ENCODE measurements at places on chromosomes 2 and 18.

GRCh38 chr2:28716265-28716865 lies 35.3 kb upstream of the PPP1CB start:
- no peak for DNase-seq

- DNase-seq, result no peak
These were observed 76.5 kb downstream of the SDC1 start for GRCh38 chr2:20148426-20148922.

DNA sequence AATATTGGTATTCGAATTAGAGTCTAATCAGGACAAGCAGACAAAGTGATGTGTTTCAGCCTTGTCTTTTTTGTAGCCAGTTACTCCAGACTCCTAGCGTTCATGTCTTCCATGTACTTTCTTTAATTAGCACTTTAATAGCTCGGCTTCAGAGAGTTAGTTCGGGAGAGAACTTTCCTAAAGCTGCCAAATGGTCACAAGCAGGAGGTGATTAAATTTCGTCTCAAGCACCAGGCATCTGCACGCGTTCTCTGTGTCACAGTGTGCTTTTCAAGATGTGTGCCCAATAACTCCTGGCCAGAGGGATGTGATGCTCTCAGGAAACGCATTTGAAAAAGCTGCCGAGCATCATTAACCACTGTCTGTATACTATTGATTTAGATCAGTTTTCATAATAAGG lies 790.8 kb downstream of the SOCS6 start:
- no peak for DNase-seq

DNA sequence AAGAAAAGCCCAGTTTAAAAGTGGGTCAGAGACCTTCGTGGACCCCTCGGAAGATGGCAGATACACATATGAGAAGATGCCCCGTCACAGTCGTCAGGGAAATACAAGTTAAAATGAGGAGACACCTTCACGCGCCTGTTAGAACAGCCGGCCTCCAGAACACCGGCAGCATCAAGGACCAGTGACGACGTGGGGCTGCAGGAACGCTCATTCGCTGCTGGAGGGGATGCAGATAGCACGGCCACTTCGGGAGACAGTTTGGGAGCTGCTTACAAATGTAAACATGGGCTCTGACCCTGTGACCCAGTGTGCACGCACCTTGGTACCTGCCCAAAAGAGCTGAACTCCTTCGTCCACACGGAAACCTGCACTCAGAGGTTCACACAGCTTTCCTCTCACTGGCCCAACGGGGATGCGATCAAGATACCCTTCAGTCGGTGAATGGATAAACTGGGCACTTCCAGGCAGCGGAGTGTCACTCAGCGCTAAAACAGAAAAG lies 83.7 kb upstream of the CTDP1 start:
- no peak for DNase-seq

GRCh38 chr2:20378891-20379519 lies 28.4 kb upstream of the PUM2 start:
- peak; percentile 60 for DNase-seq

DNA sequence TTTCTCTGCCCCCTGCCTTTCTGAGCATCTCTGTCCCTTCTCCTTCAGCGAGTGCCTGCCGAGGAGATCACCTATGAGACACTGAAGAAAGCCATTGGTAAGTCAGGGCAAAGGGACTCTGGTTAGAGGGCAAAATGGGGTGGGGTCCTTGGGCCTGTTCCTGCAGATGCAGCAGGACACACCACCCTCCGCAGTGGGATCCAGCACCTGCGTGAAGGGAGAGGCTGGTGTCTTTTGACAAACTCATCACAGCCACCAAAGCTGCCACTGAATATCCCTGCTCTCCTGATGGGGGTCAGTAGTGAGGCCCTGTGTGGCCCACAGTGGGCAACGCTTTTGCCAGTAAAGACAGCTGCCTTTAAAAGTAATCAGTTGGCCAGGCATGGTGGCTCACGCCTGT lies 18.7 kb downstream of the POMC start:
- DNase-seq, result no peak

GRCh38 chr2:219404954-219405353 lies 13.2 kb upstream of the DES start:
- DNase-seq, result no peak

DNA sequence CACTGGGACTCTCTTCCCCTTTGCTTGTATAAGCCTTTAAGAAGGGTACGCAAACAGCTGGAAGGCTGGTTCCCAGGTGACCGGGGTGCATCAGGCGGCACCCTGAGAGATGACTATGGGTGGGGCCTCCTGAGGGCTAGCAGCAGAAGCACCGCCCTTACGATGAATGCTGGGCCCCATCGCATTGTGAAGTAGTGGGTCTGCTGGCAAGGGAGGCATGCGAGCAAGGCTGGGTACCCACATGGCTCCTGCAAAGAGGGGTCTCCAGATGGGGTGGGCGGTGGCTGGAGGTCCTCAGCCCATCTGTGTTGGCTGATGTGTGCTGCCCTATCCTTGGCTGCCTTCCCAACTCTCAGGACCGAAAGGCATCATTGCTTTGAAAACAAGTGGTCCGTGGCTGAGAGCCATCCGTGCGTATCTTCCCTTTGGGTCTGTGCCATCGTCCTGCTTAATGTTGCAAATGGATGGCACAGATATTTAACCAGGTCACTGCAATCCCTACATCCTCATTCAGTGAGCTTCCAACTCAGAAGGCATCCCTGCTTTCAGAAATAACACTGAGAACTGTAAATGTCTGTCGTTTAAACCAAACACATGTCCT lies 83.5 kb upstream of the GPC1 start:
- DNase-seq, result no peak

- no peak for DNase-seq
These were observed 154.1 kb upstream of the TNP1 start for GRCh38 chr2:217013926-217014325.

DNA sequence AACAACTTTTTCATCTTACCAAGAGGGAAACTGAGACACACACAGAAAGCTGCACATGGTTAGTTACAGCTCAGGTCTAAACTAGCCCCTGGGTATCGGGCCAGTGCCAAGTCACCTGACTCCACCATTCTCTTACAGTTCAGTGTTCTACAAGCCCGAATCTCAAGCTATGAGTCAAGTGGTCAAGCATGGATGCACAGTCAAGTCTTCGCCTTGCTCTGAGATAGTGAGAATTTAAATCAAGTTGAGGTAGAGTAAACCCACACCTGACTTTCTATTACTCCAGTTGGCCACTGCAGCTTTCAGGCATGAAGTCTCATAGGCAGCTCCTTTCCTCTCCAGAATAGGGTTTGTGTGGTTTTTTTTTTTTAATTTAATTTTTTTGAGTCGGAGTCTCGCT lies 34.5 kb upstream of the ARL5A start:
- DNase-seq, result no peak

DNA sequence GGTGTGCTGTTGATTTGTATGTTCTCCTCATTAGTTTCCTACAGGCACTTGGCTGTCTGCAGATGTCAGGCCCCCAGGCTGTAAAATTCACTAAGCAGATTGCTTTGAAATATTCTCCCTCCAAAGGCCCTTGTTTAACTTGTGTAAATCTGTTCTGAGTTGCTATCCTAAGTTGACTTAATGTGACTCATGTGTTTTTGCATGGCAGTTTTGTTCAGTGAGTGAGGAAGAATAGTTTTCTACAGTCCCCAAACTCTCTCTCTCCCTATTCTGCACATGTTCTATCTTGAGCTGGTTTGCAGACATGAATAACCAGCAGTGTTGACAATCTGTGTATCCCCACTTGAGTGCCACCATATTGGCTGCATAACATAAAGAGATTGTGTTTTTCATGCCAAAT lies 1005.4 kb upstream of the DDX18 start:
- no peak for DNase-seq

DNA sequence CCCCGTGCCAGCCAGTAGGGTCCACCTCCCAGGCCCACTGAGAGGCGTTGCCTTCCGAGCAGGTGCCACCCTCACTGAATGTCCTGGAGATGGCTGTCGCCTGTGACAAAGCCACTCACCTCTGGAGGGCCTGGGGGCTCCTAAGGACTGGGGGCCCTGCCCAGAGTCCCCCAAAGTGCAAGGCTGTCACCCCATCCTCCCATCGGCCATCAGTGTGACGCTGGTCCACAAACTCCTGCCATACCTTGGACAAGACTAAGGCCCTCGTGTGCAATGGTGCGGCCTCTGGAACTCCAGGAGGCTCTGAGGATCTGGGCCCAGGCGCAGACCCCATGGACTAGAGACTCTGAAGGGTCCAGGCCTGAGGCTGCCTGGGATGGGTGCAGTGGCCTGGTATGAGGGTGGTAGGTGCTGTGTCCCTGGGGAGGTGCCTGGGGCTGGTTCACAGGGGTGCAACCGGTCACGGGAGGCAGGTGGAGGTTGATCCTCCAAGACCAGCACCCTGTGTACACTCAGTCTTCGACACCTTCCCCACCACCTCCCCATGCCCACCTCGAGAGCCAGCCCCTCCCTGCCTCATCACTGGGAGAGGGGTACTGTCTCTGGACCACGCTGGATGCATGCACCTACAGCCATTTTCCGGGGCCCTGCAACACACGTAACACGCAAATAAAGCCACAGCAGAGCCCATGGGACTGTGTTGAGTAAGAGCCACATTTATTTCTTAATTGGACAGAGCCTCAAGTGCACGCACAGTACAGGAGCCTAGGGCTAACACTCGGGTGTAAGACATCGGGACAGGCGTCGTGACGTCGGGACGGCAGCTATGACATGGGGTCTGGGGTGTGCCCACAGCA lies 21.6 kb downstream of the AQP12A start:
- no peak for DNase-seq

DNA sequence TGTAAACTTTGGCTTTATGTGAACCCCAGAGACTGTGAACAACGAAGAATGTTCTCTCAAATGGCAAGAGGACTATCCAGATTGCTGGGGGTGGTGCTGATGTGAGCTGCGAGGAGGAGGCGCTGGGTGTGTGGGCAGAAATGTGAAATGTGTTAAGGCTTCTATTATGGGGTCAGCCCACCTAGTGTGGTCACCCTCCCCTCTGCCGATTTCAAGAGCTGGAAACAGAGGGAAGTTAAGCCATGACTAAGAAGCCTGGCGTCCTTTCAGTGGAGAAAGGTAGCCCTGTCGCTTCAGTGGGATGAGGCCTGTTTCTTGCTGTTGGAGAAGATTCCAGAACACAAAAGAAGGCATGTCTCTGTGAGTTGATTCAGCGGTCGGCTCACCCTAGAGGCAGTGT lies 89.0 kb upstream of the KCTD1 start:
- DNase-seq, result no peak

DNA sequence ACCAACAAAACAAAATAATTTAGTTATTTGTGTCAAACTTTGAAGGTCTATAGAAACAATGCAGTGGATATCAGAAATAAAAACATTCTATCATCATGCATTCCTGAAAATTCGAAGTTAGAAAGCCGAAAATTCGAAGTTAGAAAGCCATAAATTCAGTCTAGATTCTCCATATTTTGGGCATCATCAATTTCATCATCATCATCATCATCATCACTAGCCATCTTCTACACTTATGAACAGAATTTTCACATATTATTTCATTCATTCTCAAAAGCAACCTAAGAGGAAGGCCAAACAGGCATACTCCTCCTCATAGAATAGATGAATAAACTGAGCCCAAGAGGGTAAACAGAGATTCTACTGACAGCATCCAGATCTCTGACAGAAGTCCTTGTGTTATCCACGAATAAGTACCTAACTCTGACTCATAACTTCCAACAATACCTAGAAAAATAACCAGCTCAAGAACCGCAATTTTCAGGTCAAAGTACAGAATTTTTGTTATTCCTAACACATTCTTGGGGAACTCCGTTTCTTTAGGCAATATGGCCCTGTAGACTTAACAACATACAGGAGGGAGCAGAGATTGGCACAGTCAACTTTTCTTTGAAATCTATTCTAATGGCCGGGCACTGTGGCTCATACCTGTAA lies 84.7 kb downstream of the TCF4 start:
- DNase-seq, result no peak

GRCh38 chr18:63149302-63149587 lies 170.3 kb downstream of the BCL2 start:
- no peak for DNase-seq

GRCh38 chr18:71443706-71444480 lies 1100.2 kb downstream of the CBLN2 start:
- no peak for DNase-seq

- no peak for DNase-seq
These were observed 141.5 kb upstream of the FIGN start for GRCh38 chr2:163877316-163877715.

DNA sequence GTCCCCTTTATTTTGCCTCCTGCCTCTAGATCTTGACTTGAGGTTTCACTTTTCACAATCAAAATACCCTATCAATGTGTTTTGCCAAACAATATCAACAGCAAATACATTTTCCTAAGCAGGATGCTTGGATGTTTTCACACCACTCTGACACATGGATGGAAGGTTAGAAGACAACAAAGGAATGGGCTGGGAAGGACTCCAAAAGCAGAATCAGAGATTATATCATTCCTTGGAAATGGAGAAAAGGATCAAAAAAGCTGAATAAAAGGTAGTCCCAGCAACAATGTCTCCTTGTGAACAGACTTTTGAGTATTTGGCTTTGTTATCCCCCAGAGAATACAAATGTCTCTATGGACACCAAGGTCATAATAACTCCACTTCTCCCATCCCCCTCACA lies 170.8 kb downstream of the ETAA1 start:
- DNase-seq, result no peak
